ENCODE measurements at places on chromosomes 4 and X. TPM values are rescaled to one million over a fixed set of nuclear protein-coding genes. Genes with fewer than 3 reads are reported as not detected.

GRCh38 chrX:1516596-1517104, 20.3 kb downstream of the P2RY8 start:
- DNase-seq = peak; percentile 25

DNA sequence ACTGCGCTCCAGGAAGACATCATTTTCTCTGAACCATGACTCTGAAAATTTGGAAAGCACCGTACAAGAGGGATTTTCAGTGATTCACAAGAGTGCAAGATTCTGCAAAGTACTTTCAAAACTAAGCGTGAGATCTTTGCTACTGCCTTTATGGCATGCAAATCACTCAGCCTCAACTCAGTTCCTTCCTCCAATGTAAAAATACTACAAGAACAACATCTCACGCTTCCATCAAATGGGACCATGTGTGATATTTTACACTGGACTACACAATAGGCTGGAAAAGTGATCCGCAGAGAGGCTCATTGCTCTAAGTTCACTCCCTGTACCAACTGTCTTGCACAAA, 674 bp upstream of the IL15 start:
- no peak for DNase-seq

- DNase-seq = no peak
Measured at GRCh38 chr4:137852326-137852725, 320.0 kb upstream of the PCDH18 start.

GRCh38 chr4:4541661-4542570, at the start of gene STX18:
Gene STX18 (minus strand): TSS chr4:4542048. CDS start chr4:4541964, 84 bp downstream.
- peak; percentile 96 for DNase-seq

GRCh38 chr4:32219306-32220075, 1499.3 kb downstream of the PCDH7 start:
- no peak for DNase-seq

- no peak for DNase-seq
Measured at GRCh38 chr4:158999166-158999682, 103.7 kb upstream of the RAPGEF2 start.

GRCh38 chr4:157810137-157810774, 362.6 kb downstream of the GASK1B start:
- DNase-seq = no peak

GRCh38 chrX:153214934-153215333, 35.9 kb downstream of the MAGEA1 start:
- no peak for DNase-seq

DNA sequence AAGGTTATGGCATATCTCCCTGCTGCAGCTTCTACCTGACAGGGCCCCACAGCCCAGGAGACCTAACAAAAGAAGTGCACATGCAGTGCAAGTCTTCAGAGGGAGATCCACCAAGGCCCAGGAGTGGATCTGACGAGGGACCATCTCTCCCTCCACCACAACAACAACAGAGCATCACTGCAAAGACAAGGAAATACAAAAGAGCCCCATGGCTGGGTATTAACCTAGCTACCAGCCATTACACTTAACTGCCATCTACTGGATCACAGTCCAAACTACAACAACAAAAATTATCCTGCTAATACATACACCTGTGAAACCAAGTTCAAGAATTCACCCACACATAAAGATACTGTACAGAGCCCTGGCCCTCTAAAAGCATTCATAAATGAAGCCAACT, 280.2 kb upstream of the SLC7A11 start:
- DNase-seq = no peak

- DNase-seq = no peak
Measured at GRCh38 chr4:1728061-1728980, 7.0 kb downstream of the TACC3 start.

- DNase-seq = no peak
Measured at GRCh38 chr4:113692809-113693411, 68.6 kb downstream of the CAMK2D start.

DNA sequence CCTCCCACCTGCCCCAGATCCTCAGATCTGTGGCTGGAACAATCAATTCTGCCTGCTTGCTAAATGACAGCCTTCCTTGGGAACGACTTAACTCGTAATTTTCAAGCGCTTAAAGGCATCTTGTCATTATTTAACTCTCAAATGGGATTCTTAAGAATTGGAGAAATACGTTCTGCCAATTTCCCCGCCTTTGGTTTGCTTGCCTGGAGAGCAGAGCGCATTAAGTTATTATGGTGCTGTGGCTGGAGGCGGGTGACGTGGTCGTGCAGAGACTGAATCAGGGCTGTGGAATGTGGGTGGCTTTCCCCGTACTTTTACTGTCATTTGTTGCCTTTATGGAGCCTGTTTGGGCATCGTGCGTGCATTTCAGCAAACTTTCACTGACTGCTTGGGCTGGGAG, 78.9 kb upstream of the PSAPL1 start:
- DNase-seq = no peak

- no peak for DNase-seq
Measured at GRCh38 chr4:87881115-87881514, 48.3 kb downstream of the MEPE start.

GRCh38 chr4:124415146-124415545, 297.4 kb downstream of the ANKRD50 start:
- no peak for DNase-seq

DNA sequence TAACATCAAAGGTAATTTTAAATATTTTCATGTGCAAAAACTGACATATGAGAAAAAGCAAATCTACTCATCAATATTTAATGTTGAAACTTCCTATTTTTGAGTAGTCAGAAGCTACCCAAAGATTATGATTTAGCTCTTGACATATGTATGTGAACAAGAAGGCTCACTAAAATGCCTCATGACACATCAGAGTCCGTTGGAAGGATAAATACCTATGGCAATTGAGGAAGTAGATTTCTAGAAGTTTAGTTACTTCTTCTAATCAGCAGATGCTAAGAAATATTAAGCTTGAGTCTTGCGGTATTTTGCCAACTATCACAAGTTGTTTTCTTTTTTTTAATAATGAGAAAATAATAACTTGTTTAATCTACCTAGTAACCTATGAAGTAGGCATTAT, 55.3 kb downstream of the MSL3 start:
- no peak for DNase-seq

GRCh38 chrX:15877380-15877779, 22.8 kb upstream of the AP1S2 start:
- no peak for DNase-seq

DNA sequence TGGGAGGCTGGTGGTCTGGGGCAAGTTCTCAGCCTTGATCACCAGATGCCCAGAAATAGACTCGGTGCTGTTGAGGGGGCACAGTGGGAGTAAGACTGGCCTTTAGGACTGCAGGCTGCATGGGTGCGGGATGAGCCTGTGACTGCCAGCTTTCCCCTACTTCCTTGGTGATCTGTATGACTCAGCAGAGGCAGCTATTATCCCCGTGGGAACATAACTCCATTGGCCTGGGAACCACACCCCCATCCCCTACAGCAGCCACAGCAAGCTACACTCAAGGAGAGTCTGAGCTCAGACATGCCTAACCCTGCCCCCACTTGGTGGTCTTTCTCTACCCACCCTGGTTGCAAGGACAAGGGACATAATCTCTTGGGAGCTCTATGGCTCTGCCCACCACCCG, 20.6 kb downstream of the CLIC2 start:
- DNase-seq = no peak

Gene RAB39B
- total RNA-seq = 1.7 TPM

Gene MCTS1
- 39.5 TPM for total RNA-seq

Gene ARHGAP10
- 30.5 TPM for total RNA-seq

Gene VCX
- total RNA-seq = 0.41 TPM

Gene TGIF2LX
- total RNA-seq = not detected

Gene JADE3
- total RNA-seq = 15.5 TPM

Gene SMIM10
- total RNA-seq = 4.0 TPM

Gene UNC5C
- 77.9 TPM for total RNA-seq

Gene MAGEA10
- not detected for total RNA-seq

Data from mesothelial cell of epicardium (in vitro differentiated cells).